Dermis blood vessel endothelial cell (primary cell): ENCODE measurements at places on chromosomes 12 and 14. TPM values are rescaled to one million over a fixed set of nuclear protein-coding genes. Genes with fewer than 3 reads are reported as not detected.

LRRIQ1 gene
- total RNA-seq = 0.37 and 0.68 TPM in 2 replicates

FAM222A gene
- total RNA-seq = 0.17 and 0.65 TPM in 2 replicates

PRKD1 gene
- total RNA-seq = 15.9 and 16.5 TPM in 2 replicates

ANG gene
- 6.3 and 6.4 TPM in 2 replicates for total RNA-seq

KLRD1 gene
- 0.19 and 0.34 TPM in 2 replicates for total RNA-seq

C1QL4 gene
- under 0.01 TPM in 1 of 2 replicates, not detected in the other for total RNA-seq

RPS6KA5 gene
- 3.1 and 6.1 TPM in 2 replicates for total RNA-seq

COQ6 gene
- 20.2 and 28.8 TPM in 2 replicates for total RNA-seq

DAO gene
- total RNA-seq = under 0.01 TPM in 1 of 2 replicates, not detected in the other

C1RL gene
- 26.7 and 28.8 TPM in 2 replicates for total RNA-seq

SLC35F4 gene
- not detected in 2 replicates for total RNA-seq

TGM1 gene
- total RNA-seq = 0.17 and 0.51 TPM in 2 replicates

SNRPF gene
- total RNA-seq = 14.5 and 15.4 TPM in 2 replicates
